ENCODE measurements at places on chromosomes 6 and 20.

GRCh38 chr20:53550280-53551187, 43.1 kb downstream of the ZNF217 start:
- DNase-seq: no peak

- DNase-seq: no peak
Observed at GRCh38 chr6:126747728-126748540, 370.5 kb upstream of the RSPO3 start.

- DNase-seq: no peak
Observed at GRCh38 chr6:117601811-117602150, 530 bp downstream of the GOPC start.

GRCh38 chr20:21490105-21490504, 23.8 kb downstream of the NKX2-2 start:
- no peak for DNase-seq

DNA sequence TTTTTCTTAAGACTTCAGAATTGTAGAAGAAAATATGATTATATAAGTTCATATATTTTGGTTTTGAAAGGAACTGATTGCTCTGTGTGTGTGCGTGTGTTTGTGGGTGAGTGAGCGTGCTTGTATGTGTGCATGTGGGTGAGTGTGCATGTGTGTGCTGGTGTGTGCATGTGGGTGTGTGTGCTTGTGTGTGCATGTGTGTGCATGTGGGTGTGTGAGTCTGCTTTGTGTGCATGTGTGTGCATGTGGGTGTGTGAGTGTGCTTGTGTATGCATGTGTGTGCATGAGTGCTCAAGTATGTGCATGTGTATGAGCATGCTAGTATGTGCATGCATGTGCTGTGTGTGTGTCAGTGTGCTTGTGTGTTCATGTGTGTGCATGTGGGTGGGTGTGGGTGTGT, 238.5 kb downstream of the CDC5L start:
- no peak for DNase-seq

DNA sequence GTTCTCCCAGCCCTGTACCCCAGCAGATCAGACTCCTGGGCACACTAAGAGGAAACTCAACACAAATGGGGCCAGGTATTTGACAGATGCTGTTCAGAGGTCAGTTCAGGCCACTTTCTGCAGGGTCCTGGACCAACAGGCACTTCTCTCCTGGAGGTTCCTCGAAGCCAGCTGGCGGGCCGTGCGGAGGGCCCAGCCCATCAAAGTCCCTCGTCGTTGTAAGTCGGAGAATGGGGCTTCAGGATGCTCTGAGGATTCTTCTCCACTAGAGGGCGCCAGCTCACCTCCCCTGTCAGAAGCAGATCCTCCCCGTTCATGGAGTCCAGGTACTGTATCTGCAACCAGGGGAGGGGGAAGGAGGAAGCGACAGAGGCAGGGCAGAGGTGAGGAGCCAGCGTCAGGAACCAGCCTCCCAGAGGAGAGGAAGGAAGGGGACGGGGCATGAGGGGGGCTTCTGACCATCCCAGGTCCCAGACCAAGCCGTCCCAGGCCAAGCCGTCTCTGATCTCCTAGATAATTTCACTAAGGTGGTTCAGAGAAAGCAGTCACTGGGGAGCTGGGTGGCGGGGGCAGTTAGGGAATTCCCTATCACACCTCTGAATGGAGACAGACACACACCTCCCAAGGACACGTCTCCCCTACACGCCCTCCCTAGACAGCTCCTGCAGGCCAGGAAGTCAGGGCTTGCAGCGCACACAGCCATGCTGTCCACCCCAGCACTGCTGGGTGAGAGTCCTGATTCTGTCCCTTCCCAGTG, 11.7 kb upstream of the FAM83C start:
- DNase-seq: peak; percentile 79

- no peak for DNase-seq
Observed at GRCh38 chr6:20918868-20919267, 384.6 kb downstream of the CDKAL1 start.

Measured in hepatic stellate cell (primary cell).